Urinary bladder (tissue), 4 donors: ENCODE measurements at places on chromosomes 11 and 22.

GRCh38 chr11:4589017-4589416 is 4.8 kb upstream of the OR52I1 start:
- no peak for DNase-seq

DNA sequence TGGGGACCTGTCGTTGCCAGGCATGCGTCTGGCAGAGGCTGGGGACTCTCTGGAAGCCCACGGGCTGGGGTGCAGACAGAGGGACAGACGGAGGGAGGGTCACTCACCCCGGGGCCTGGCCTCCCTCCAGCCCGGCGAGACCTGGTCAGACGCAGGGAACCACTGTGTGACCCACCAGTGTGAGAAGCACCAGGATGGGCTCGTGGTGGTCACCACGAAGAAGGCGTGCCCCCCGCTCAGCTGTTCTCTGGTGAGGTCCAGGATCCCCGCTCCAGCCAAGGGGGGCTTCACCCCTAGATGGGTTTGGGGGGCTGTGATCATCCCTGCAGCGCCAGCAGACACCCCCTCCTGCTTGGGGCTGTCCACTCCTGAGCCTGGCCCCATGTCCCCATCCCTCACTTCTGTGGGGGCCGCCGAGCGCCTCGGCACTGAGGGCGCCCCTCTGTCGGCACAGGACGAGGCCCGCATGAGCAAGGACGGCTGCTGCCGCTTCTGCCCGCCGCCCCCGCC is 23.6 kb upstream of the MUC5B start:
- no peak for DNase-seq

DNA sequence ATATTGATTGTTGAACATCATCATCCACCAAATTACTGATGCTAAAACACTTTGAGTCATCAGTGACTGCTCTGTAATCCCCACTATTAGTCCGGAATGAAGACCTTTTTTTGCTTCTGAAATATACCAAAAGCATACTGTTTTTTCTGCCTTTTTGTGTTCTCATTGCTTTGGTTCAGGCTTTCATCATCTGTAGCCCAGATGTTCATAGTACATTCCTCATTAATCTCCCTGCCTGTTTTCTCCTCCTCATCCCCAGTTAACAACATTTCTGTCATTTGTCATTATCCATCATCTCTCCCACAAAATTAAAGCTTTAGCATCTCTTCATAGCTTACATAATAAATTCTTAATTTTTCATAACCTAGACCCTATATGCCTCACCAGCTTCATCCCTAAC is 9.2 kb downstream of the CEP57 start:
- no peak for DNase-seq

GRCh38 chr22:36387709-36387958 is 133 bp downstream of the MYH9 start:
- DNase-seq, result no peak

GRCh38 chr11:46684367-46684766 is 16.1 kb downstream of the ARHGAP1 start:
- no peak for DNase-seq

- DNase-seq, result no peak
Measured at GRCh38 chr22:19976671-19977070, 35.1 kb upstream of the TXNRD2 start.

- peak; percentile 4 for DNase-seq
Measured at GRCh38 chr11:28049338-28050216, 58.4 kb downstream of the KIF18A start.

DNA sequence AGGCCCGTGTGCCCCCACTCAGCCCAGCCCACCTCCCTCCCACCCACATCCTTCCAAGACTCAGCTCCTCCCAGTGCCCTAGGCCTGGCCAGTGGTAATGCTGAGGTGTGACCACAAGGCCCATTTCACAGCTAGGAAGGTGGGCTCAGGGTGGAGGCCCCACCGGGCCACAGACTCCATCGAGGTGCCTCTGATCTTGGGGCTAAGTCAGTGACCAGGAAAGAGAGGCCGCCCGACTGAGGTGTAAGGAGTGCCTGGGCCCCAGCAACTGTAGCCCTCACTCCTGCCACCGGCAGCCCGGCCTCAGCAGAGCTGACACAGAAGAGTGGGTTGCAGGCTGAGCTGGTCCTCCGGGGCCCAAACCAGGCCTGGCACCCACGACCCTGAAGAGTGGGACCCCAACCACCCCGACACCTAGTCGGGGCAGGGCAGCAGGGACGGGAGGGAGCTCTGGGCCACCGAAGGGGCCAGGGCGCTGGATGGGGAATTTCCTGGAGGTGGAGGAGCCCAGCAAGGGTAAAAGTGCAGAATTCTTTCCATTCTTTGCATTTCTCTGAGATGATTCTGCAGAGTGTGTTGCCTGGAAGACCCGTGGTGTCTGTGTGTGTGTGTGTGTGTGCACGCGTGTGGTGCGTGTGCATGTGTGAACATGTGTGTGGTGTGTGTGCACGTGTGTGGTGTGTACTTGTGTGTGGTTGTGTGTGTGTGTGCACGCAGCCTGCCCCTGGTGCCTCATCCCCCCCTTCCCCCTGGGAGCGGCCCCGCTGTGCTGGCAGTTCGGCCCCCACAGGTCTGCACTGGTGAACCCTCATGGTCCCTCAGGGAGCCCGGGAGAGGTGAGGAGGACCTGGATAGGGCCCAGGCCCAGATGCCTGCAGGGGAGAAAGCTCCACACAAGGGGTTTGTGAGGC is 8.3 kb upstream of the PIM3 start:
- peak; percentile 40 for DNase-seq

GRCh38 chr11:14393129-14393528 is 34.1 kb upstream of the RRAS2 start:
- DNase-seq, result no peak

GRCh38 chr11:46554213-46555147 is 39.3 kb downstream of the AMBRA1 start:
- DNase-seq, result no peak

DNA sequence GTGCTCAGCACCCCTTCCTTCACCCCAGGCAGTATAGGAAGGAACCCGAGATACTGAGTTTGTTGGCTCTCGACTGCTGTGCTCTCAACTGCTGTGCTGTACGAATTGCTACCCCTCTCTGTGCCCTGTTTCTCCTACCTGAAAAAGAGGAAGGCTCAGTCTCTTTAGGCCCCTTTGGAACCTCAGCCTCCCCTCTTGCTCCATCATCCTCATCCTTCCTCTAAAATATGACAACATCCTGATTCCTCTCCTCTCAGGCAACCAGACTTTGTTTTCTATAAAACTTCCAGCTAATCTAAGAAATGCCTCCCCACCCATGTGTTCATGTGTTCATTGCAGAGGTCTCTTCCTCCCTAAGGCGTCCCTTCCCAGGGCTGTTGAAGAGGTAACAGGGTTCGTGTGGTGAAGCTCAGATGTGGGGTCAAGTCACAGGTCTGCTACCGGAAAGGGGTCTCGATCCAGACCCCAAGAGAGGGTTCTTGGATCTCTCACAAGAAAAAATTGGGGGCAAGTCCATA is 35.5 kb upstream of the CD82 start:
- DNase-seq, result no peak

DNA sequence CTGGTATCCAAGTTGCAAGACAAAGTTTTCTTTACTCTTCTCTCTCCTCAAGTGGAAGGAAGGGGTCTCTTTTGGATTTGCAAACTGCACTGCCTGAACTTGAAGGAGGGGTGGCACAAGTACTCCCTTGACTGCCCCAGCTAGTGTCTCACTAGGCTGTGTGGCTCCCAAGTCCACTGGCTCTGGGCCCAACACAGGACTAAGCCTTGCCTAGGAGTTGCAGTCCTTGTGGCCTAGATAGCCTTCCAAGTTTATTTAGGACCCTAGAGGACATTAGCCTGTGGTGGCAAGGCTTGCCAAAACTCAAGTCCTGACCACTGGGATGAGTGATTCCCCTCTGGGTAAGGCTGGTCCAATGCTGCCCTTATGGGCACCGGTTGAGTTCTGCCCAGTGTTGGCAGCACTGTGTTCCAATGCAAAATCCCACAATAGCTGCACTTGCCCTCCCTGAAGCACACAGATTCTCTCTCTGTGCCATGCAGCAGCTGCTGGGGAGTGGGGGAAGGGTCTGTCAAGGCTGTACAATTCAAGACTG is 10.2 kb upstream of the WEE1 start:
- no peak for DNase-seq

DNA sequence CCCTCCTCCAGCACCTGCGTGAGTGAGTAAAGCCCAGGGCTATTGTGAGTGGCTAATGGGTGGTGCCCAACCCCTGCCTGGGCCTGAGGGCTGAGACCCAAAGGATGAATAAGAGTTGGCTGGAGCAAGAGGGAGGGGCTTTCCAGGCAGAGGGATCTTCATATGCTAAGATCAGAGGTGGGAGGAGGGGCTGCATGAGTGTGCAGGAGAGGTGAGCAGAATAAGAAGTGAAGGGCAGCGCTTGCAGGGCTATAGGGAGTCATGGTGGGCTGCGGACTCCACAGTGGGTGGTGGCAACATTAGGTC is 3.9 kb downstream of the EMID1 start:
- no peak for DNase-seq

GRCh38 chr11:86205421-86206336 is 38.9 kb upstream of the EED start:
- DNase-seq, result no peak

DNA sequence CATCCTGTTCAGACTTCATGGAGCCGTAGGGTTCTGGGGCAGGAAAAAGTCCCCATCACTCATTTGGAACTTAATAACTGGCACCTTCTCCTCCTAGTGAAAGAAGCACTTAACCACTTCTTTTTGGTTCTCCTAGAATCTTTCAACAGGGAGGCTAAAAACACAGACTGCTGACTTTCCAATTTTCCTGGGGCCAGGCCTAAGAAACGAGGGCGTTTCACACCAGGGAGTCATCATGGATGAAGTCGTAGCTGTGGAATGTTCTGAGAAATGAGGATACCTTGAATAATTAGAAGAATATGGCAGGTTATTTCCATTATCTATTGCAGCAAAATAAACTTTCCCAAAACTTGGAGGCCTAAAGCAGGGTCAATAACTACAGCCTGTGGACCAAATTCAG is 26.0 kb upstream of the API5 start:
- DNase-seq, result no peak

DNA sequence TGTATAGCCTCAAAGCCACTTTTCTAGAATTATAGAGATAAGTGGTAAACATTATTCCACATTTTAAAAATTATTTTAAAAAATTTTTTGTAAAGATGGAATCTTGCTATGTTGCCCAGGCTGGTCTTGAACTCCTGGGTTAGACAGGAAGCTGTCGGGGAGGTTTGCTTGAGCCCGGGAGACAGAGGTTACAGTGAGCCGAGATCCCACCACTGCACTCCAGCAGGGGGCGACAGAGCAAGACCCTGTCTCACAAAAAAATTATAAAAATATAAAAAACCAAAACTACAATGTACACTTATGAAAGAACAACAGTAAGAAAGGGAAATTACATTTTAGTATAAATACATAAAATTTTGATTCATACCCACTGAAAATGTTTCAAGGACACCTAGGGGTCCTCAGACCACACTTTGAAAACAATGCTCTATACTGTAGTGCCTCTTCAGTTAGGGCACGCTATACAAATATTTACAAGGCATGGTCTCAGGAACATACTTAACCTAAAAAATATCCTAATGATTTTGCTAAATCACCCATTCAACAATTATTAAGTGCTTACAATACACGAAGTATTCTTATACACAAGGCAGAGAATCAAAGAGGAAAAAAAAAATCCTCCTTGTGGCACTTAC is 111.2 kb downstream of the MRTFA start:
- DNase-seq, result no peak

GRCh38 chr22:30566125-30566524 is 8.3 kb downstream of the GAL3ST1 start:
- no peak for DNase-seq

DNA sequence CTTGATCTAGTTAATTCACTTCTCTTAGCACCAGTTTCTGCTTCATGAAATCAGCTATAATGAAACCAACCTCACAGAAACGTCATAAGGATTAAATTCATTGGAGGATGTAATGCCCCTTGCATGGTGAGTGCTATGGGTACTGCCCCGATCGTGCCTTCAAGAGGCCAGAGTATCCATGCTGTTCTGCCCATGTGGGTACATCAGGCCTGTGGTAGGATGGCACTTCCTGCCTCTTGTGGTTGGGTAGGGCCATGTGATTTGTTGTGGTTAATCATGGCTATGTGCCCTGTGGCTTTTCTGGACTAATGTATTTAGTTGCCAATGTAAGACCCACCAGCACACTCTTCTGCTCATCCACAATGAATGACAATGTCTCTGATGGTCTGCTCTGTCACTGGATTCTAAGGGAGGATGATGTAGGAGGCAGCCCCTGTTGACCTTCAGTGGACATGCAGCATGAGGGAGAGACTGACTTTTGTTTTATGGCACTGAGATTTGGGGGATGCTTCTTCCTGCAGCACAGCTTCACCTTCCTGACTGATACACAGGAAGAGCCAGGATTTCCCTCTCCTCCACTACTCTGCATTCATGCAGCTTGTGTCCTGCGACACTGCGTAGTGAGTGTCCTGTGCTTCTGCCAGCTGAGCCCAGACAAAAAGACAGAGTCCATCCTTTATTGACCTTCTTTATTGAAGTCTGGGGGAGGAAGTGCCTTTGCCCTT is 66.2 kb downstream of the DHCR7 start:
- DNase-seq, result no peak

DNA sequence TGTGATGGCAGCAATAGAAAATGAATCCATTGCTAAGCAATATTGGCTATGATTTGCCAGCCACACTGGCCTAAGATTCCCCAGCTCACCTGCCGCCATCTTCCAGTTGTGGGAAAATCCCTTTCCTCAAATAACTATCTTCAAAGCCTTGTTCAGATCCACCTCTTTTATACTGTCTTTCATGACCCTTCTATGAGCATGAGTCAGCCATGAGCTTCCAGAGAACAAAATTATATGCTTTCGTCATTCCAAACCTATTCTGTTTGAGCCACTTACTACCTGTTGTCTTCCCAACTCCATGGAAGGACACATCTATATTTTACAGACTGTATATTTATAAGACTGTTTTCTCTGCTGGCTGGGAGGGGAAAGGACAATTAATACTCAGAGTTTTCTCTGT is 25.0 kb upstream of the PRSS23 start:
- DNase-seq, result no peak

- no peak for DNase-seq
Measured at GRCh38 chr11:107757661-107758060, 45.8 kb upstream of the SLN start.

GRCh38 chr11:65611028-65611757 is 2.8 kb downstream of the MAP3K11 start:
- DNase-seq, result no peak

DNA sequence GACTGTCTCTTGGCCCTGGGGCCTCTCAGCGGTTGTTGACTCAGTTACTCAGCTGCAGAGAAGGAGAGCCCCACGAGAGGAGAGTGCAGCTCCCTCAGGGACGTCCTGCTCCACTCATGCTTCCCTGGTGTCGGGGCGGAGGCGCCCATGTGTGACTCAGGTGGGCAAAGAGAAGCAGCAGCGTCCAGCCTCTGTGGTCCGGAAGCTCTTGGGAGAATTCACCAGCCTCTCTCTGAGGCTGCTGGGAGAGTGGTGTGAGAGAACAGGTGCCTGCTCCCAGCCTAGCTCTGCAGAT is 25.7 kb downstream of the GLB1L2 start:
- no peak for DNase-seq
